ENCODE measurements at places on chromosomes 3 and 15.

GRCh38 chr3:120094776-120095225, 554 bp upstream of the GSK3B start:
- peak; percentile 98 for DNase-seq

DNA sequence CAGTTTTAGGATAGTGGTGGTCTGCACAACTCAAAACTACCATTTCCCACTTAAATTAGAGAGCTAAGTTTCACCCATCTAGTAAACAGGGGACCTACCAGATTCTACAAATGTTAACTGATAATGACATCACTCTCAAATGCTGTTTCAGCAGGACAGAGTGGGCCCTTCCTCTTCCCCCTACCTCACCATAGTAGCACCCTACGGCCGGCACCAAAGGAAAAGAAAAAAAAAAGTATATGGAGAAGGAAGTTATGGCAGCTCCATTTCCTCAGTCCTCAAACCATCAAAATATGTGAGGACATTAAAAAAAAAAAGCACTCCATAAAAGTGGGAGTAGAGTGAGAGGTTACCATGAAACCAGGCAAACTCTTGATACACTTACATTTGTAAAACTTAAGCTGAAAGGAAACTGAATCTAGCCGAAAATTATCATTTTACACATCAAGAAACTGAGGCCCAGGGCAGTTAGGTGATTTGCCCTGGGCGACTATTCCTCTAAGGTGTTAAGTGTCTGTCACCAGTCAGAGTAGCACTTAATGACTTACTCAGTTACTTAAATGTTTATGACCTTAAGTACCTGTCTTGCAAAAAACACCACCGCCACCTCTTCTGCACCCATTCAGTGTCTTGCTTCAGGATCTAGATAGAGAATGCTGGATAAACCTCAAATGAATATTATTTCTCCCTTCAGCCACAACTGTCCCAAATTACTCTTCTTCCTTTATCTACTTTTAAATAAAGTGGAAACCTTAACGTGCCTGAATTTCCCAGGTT, 2.7 kb downstream of the MSL2 start:
- DNase-seq: peak; percentile 15

DNA sequence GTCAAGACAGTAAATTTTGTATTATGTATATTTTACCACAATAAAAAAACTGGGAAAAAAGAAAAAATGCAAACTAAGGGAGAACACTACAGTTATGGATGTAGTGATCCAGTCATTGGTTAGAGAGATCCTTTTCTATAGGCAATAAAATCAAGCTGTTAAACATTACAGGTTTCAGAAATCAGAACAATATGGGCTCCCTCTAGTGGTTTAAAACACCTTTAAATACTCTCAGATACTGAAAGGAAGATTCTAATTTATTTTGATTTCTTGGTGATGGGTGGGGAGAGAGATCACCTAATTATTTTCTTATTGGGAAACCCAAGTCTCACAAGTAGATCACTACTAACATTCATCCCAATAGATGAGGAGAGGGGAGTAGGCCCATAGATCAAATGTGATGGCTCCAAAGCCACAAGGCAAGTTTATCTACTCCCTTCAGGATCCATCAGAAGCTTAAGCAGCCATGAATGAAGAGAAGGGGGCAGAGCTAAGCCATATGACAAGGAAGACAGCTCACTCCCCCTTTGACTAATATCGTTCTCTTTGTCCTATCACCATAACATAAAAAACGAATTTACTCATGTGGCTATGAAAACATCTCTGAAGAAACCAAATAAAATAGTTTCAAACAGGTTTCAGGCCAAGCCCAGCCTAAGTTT, 118.6 kb downstream of the ANO10 start:
- DNase-seq: no peak

DNA sequence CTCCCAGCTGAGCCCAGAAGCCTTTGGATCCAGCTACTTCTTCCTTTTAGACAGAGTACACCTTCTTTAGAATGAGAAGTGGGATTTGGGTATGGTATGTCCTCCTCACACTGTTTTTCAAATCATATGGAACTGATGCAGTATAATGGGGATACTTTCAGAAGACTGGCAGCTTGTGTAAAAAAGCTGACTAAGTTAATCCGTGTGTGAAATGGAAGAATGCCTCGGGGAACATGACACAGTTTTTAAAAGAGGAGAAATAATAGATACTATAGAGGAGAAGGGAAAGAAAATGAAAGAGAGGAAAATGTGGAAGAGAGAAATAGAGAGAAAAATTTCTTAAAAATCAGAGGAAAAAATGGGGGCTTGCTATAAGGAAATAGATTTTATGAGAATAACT, 47.7 kb downstream of the TUSC7 start:
- no peak for DNase-seq

DNA sequence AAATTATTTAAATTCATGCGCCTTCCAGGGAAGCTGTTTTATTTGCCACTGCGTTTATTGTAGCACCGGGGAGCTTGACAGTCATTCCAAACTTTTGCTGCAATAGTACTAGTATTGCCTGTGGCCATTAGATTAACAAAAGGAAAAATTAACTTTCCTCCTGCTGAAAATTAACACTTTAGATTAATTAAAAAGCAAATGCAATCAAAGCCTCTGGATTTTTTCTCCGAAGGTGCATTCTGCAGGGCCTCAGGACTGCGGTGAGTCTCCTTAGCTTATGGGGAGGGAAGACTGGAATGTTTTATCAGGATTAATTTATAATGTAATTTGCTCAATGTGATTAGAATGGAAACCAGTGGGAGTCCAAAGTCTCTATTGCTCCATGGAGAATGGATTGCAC, 456.4 kb upstream of the CFAP20DC start:
- no peak for DNase-seq

DNA sequence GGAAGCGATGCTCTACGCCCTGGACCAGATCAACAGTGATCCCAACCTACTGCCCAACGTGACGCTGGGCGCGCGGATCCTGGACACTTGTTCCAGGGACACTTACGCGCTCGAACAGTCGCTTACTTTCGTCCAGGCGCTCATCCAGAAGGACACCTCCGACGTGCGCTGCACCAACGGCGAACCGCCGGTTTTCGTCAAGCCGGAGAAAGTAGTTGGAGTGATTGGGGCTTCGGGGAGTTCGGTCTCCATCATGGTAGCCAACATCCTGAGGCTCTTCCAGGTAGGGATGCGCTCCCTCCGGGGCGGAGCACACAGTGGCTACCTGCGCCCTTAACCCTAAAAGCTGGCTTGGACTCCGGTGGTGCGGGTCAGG, 698 bp downstream of the GRM7 start:
- peak; percentile 3 for DNase-seq

DNA sequence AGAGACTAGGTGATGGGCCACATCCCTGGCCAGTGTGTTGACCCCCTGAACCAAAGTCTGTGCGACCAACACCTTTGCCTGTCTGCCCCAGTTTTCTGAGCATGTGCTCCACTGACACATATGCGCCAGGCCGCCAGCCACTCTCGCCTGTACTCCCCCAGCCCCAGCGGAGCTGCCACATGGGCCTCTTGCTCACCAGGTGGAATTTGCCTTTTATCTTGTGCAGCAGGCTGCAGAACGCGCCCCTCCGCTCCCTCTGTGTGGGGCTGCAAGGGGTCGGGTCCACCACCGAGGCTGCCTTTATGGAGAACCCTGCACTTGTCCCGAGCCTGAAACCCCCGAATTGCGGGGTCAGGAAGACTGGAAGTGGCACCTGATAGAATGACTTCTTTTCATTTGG, 405.7 kb upstream of the NPAP1 start:
- DNase-seq: no peak

GRCh38 chr15:56815247-56815646, 81.9 kb upstream of the ZNF280D start:
- DNase-seq: no peak

GRCh38 chr3:66487465-66487864, 13.4 kb downstream of the LRIG1 start:
- no peak for DNase-seq

DNA sequence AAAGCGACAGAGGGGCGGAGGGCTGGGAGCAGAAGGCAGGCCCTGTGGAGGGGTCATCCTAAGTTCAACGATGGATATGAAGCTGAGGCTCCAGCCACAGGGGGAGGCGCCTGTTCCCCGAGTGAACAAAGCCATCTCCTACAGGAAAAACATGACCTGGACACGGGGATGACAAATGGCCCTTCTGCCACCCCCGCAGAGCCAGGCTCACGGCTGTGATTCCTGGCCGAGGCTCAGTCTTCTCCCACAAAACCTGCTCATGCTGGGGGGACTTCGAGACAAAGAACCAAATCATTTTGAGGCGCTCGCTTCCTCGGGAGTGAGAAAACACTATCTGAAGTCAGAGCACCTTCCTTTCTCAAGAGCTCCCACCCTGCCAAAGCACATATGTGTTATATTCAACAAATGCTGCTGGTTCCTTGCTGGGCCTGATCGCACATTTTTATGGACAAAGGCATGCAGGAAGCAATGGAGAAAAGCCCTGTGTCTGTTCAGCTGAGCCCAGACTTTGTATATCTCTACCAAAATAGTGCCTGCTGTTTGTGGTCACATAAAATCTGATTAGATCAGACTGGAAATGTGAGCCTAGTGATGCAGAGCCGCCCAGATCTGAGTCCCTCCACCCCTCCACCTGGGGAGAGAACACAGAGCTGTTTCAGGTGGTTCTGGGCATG, 5.6 kb downstream of the RBP1 start:
- no peak for DNase-seq

GRCh38 chr15:38506997-38507396, 53.1 kb downstream of the FAM98B start:
- DNase-seq: no peak

GRCh38 chr3:125281381-125281780, 68.8 kb upstream of the SLC12A8 start:
- no peak for DNase-seq

- DNase-seq: no peak
Observed at GRCh38 chr15:40287968-40288367, 5.1 kb upstream of the ANKRD63 start.

- no peak for DNase-seq
Observed at GRCh38 chr3:150889106-150889505, 16.1 kb downstream of the MINDY4B start.

DNA sequence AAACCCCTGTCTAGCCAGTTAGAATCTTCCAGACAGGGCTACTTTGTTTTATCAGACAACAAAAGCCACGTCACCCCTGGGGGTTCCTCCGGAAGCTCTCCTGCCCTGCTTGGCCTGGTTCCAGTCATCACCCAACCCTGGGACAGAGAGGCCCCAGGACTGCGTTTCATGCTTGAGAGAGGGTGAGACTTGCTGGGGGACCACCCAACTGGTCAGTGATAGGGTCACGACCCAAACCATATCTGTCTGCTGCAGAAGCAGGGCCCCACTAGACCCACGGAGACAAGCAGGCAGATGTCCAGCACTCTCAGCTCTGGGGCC, 1.2 kb downstream of the NT5DC2 start:
- DNase-seq: peak; percentile 32

- no peak for DNase-seq
Observed at GRCh38 chr15:74822233-74822632, 4.2 kb upstream of the CPLX3 start.

DNA sequence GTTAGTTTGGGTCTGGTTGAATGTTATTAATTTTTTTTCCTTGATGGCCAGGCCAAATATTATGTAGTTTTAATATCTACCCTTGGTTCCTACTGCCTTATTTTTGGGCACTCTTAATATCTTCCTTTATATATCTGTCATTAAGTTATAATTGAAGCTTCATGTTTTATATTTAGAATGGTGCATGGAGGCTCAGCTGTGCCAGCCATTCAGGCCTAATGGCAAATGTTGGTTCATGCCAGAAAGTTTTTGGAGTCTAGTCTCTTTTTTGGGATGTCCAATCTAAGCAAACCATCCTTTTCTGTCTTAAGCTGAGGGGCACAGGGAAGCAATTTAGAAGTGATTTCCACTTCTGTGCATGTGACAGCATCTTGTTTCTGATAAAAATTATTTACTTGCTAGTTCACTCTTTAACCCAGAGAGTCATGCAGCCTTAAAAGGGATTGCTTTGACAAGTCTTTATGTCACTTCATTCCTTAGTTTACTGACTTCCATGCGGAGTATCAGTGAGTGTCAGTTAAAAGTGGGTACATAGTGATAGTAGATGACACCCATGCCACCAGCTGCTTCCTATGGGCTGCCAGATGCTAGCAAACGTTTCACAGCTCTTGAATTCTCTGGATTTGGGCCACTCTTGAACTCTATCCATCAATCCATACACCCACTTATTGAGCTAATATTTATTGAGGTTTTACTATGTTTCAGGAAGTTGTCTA, 33.0 kb downstream of the MITF start:
- no peak for DNase-seq

- no peak for DNase-seq
Observed at GRCh38 chr15:47473832-47474231, 243.5 kb upstream of the SEMA6D start.

DNA sequence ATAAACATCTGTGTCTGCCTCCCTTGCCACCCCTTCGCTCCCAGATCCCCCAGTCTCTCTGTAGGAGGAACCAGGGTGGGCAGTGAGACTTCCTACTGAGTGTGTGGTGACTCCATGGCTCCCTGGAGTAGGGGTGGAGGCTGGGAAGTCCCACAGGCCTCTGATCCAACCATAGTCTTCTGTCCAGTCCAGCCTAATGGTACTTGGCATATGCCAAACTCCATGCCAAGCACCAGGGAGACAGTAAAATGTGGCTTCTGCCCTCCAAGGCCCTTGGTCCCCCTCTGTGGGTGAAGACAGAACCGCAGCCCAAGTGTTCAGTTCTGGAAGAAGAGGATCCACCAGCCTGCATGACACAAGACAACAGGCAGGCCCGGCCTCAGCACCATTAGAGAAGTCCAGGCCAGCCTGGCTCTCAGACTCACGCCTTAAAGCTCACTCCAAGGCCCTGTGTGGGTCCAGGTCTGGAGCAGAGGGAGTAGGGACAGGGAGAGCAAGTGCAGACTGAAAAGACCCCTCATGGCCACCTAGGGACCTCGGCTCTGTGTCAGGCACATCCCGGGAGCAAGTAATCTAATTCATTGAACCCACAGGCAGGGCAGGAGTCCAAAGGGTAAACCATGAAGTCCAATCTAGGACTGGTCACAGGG, 112.7 kb downstream of the ETFA start:
- no peak for DNase-seq

GRCh38 chr3:151351219-151351618, 21.9 kb upstream of the P2RY13 start:
- DNase-seq: no peak

GRCh38 chr3:47041114-47041513, 61.6 kb downstream of the NBEAL2 start:
- no peak for DNase-seq

- peak; percentile 89 for DNase-seq
Observed at GRCh38 chr15:56365075-56365711, at the start of gene TEX9. Gene TEX9, plus strand, starts transcription at chr15:56365426. Its CDS starts 25 bp downstream, at chr15:56365451.

DNA sequence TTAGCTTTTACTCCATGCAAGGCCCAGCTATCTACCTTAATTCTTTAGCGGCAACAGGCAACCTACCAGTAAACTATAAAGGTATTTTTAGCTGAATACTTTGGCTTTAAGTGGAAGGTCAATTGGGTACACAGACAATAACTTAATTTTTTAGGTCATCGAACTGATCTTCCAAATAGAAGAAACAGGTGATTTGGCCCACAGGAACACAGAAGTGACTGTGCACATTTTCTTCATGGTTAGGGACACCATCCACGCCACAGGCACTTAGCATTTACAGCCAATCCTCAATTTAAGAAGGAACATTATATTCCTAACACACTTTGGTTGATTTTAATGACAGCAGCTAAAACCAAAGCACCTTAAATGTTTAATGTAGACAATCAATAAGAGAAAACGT, 1.9 kb downstream of the ARPP19 start:
- DNase-seq: no peak

All from stimulated activated CD4-positive, alpha-beta T cell treated with anti-CD3 and anti-CD28 coated beads, Interleukin-15, amount 100 ng/mL, for 24 hours (primary cell).